Stimulated activated memory B cell treated with anti-CD40 and anti-IgM and Interleukin-4, amounts not matched to agents 10 μg/mL and 1 μg/mL and 100 μg/mL, for 72 hours (primary cell): ENCODE measurements at places on chromosomes 12 and 14.

DNA sequence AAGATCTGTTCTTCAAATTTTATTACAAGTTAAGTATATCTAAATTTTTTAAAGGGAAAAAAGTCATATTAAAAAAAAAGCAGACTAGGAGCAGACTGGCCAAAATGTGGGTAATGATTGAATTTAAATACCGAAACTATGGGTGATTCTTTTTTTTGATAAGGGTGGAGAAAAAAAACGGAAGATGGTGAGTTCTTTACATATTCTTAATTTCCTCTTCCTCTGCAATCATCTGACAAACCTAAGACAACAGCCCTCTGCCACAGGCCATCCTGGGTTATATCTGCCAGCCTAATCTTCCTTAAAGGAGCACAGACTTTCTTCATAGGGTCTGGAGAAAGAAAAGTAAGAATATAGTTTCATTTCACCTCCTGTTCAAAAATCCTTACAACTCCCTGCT is 108.0 kb downstream of the PPP2R5E start:
- ATAC-seq: no peak

- no peak for ATAC-seq
Observed at GRCh38 chr14:57482120-57482519, 11.5 kb downstream of the CCDC198 start.

- no peak for ATAC-seq
Observed at GRCh38 chr14:24172261-24172860, 481 bp downstream of the REC8 start.

GRCh38 chr12:91920276-91920675 is 225.4 kb downstream of the BTG1 start:
- no peak for ATAC-seq

- no peak for ATAC-seq
Observed at GRCh38 chr14:73961192-73961591, 11.1 kb downstream of the COQ6 start.

DNA sequence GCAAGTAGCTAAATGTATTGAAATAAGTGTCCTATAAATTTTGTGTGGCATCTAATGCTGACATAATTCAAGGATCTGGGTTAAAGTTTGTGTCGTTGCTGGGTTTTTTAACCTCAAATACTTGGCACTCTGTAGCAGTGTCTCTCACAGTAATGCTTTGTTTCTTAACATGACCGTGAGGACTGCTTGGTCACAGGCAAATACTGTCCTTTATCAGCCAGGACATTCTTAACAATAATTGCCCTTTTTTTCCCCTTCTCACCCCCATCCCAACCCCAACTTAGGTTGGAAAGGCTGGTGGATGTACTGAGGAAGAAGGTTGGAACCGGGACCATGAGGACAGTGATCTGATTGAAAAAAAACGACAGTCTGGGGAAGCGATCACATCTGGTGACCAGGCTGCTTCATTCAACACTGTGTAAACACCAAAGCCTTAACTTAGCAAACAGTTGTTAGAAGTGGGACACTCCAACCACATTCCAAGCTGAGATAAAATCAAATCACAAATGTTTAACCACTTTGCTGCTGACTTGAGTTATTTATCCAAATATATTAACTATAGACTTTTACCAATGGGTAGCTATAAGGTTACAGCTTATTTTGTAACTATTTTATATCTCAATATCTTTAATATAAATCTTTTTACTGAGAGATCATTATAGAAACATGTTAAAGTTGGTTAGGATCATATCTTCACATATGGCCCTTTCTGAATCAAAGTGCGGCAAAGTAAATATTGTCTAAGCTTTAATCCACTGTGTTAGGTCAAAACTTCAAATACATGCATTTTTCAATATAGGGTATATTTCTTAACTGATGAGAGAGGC is 48.2 kb downstream of the FOXA1 start:
- ATAC-seq: no peak

GRCh38 chr12:90455756-90456155 is 499.2 kb downstream of the CCER1 start:
- ATAC-seq: no peak

GRCh38 chr14:22660654-22661053 is 16.5 kb upstream of the OR6J1 start:
- ATAC-seq: no peak

- ATAC-seq: no peak
Observed at GRCh38 chr12:101414533-101415119, 7.1 kb upstream of the ARL1 start.

DNA sequence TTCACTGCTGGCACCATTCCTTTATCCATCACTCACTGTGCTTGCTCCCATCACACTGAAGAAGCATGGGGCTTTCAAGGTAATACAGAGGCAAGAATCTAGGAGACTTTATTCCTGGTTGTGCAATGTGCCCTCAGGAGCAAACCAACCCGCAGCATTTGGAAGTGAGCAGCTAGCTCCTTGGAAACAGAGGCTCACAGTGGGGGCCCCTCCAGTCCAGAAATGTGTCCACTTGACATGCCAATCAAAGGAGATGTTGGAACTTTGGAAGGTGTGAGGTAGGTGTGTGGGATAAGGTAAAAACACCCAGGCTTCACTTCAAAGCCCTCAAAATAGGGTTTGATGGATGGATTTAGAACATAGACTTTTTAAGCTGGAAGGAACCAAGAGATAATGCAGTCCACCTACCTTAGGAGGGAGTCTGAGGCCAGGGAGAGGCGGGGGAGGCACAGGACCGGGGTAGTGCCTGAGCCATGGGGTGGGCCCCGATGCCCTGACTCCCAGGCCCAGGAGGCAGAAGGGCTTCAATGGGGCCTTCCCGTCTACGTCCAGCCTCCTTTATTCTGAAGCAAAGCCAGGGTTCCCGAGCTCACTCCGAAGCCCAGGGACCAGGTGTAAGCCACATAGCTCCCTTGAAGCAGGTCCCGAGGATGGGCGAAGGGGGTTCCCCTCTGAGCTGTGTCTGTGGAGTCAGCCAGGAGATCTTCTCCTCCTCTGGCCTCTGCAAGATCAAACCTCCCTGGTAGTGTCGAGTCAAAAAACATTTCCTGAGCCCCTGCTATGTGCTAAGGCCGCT is 17.6 kb upstream of the BCL11B start:
- no peak for ATAC-seq

GRCh38 chr14:64760146-64760755 is 56.0 kb downstream of the PLEKHG3 start:
- ATAC-seq: no peak

- no peak for ATAC-seq
Observed at GRCh38 chr12:100877776-100878175, 83.2 kb downstream of the ANO4 start.

- ATAC-seq: no peak
Observed at GRCh38 chr14:58216544-58216943, 16.6 kb downstream of the ACTR10 start.

DNA sequence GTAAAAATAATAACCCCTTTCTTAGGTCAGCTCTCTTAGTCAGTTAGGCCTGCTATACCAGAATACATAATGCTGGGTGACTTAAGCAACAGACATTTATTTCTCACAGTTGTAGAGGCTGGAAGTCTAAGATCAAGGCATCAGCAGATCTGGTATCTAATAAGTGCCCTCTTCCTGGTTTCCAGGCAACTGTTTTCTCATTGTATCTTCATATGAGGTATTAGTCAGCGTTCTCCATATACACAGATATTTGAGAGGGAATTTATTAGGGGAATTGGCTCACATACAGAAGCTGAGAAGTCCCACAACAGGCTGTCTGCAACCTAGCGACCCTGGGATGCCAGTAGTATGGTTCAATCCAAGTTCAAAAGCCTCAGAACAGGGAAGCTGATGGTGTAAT is 896.0 kb downstream of the GALC start:
- ATAC-seq: no peak

DNA sequence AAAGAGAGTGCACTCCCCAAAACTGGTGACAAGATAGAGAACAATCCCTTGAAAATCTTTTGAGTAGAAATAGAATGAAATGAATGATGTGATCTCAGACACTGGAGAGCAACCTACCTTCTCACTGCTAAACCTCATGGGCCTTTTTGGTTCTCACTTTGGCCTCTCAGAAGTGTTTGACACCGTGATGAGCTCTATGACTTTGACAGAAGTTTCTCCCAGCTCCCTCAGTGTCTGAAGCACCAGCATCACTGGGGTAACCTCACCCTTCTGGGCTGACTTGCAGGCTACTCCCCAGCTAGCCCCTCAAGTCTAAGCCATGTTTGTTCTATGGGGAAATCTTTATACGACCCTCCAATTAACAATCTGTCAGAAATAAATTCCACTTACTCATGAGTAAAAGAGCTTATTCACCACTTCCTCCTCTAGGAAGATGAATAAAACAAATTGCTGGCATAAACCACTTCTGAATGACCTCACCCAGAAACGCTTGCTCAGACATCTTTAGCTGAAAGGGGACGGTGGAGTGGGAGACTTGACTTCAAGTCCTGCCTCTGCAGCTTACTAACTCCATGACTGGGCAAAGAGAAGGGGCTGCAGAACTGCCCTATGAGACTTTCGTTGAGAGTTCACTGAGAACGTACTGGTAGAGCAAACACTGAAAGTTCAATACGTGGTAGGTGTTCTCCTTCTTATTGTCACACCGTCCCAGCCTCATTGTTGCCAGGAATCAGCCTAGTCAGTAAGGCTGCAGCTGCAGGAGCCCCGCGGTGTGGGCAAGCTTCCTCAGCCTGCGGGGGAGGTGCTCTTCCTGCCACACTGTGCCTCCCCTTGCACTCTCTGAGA is 46.5 kb downstream of the ST8SIA1 start:
- ATAC-seq: peak; percentile 58

- no peak for ATAC-seq
Observed at GRCh38 chr12:29365091-29365490, 15.9 kb downstream of the ERGIC2 start.

DNA sequence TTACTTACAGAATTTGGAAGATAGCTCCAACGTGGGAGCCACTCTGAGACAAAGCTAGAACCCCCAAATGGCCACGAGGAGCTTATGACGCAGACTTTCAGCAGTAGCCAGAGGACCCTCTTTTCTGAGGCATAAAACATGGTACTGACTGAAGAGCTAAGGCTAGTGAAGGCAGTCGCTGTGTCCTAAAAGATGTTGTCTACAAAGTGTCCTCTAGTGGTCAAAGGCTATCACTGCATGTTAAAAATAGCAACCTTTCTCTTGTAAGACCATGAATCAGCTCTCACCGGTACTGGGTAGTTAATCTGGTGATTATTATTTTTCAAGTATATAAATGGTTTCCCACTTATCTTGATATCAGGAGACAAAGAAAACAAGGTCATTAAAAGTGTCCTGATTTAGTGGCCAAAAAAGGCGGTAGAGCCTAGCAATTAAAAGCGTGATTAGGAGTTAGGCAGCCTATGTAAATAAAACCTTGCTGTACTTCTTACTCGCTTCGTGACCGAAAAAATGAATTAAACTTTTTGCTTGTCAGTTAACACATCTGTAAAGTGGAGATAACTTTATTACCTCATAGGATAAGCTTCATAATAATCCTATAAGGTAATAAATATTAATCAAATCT is 47.0 kb upstream of the LGR5 start:
- ATAC-seq: peak; percentile 56

GRCh38 chr12:131130311-131130911 is 176.7 kb downstream of the ADGRD1 start:
- ATAC-seq: no peak

- no peak for ATAC-seq
Observed at GRCh38 chr14:49052521-49052920, 533.7 kb downstream of the RPS29 start.

GRCh38 chr14:69574263-69574953 is at the start of gene CCDC177:
CCDC177 (minus strand) TSS chr14:69574871; CDS start chr14:69573622, 1,249 bp downstream.
- peak; percentile 84 for ATAC-seq

DNA sequence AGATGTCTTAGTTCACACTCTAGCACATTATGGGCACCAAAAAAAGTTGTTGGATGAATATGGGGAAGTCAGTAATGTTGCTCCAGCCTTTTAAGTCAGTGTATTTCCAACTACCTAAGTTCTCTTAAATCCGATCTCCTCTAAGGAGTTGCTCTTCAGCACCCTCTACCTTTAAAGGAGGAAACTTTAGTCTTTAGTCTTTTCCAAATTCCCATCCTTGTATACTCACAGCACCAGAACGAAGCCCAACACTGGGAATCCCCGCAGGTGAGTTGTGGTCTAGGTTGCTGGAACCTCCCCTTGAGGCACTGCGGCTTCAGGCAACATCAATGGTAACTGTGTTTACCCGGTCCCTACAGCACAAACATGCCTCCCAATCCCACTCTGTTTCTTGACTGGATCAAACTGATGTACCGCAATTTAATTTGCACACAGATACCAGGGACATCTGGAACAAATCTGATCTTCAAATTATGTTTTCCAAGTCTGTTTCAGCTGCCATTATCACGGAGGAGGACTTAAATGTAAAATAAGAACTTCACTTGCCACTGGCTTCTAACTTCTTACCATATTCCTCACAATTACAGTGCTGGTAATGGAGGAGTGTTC is 179.0 kb downstream of the FOXN3 start:
- ATAC-seq: no peak

DNA sequence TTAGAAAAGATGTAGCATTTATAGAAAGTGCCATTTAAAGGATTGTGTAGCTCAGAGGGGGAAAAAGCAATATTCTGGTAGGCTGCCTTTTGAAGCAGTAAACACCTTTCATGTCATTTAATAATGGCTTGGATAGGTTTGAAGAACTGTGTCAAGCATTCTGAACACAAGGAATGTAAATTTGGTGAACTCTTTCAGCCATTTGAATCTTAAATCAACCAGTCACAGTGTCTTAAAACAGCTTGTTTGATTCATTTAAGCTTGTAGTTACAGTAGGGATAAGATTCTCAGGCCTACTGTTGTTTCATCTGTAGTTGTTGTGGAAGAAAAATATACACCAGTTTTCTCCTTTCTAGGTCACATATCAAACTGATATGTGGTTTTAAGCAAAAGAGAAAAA is 299.4 kb upstream of the NOVA1 start:
- ATAC-seq: no peak

- ATAC-seq: peak; percentile 72
Observed at GRCh38 chr14:77123381-77124325, 17.9 kb downstream of the ZDHHC22 start.

GRCh38 chr14:51616724-51617409 is 34.8 kb upstream of the FRMD6 start:
- ATAC-seq: no peak

GRCh38 chr12:108580531-108580930 is 17.4 kb downstream of the TMEM119 start:
- no peak for ATAC-seq

- ATAC-seq: peak; percentile 36
Observed at GRCh38 chr12:40727774-40728483, 35.7 kb downstream of the CNTN1 start.

DNA sequence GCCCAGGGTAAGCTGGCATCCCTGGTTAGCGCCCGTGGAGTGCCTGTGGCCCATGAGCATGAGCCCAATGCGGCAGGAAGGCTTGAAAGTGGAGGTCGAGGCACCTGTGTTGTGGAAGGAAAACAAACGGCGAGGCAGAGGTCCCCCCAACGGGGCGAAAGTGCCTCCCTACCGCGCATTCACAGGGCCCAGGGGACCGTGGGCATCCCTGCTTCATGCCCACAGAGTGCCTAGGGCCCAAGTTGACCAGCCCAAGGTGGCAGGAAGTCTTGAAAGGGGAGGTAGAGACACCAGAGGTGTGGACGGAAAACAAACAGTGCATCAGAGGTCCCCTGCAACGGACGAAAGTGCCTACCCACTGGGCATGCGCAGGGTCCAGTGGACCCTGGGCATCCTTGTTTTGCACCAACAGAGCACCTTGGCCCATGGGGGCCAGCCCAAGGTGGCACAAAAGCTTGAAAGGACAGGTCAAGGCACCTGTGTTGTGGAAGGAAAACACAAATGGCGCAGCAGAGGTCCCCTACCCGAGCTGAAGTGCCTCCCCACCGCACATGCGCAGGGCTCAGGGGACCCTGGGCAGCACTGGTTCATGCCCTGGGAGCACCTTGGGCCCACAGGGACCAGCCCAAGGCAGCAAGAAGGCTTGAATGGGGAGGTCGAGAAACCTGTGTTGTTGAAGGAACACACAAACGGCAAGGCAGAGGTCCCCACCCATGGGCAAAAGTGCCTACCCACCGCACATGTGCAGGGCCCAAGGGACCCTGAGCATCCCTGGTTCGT is 377.5 kb downstream of the ALG10 start:
- ATAC-seq: no peak
